Neuronal stem cell (in vitro differentiated cells): ENCODE measurements at places on chromosomes 4 and X.

DNA sequence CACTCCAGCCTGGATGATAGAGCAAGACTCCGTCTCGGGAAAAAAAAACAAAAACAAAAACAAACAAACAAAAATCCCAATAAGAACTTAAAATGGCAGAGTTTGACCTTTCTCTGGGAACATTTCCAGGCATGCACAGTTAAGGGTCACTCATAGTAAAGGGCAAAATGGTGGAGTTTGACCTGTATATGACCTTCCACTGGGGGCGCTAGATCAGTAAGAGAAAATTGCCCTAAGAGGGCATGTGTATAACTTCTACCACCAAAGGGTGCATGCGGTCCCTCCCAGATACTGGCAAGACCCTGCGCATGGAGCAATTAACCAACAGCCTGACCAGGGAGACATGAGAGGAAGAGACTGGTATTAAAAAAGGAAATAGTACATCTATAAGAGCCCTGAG lies 177.2 kb downstream of the MOSPD2 start:
- no peak for DNase-seq

DNA sequence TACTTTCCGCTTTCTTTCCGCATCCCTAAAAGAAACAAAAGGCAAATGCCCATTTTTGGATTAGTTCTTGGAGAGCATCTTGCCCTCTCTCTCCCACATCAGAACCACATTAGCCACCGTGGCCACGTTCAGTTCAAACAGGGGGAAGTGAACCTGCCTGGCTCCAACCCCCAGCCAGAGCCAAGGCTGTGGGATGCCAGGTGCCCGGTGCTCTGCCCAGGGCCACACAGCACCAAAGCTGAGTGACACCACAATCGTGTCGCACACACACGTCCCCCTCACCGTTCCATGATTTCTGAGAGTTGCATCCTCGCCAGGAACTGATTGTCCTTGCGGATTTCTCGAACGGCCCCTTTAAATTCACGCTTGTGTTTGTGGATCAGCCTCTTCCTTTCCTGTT lies 24.3 kb downstream of the NOP14 start:
- no peak for DNase-seq

DNA sequence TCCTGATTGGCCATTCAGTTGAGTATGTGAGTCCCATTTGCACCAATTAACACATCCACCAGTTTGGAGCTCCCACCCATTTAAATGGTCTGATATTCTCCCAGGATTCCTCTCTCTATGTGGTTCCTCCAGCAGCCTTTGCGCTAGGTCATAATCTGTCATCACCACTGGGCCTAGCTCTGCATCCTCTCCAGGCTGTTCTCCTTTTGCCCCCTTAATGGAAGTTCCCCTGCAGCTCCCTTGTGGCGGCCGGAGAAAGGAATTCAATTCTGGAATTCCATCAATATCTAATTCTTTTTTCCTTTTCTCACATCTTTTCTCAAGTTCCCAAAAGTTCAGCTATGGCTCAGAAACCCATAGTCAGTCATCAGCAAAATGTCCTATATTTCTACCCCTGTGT lies 2184.4 kb upstream of the AGA start:
- DNase-seq, result no peak

GRCh38 chrX:25084446-25084845 lies 68.7 kb upstream of the ARX start:
- no peak for DNase-seq

- no peak for DNase-seq
Measured at GRCh38 chr4:171721937-171722336, 91.3 kb upstream of the GALNTL6 start.

DNA sequence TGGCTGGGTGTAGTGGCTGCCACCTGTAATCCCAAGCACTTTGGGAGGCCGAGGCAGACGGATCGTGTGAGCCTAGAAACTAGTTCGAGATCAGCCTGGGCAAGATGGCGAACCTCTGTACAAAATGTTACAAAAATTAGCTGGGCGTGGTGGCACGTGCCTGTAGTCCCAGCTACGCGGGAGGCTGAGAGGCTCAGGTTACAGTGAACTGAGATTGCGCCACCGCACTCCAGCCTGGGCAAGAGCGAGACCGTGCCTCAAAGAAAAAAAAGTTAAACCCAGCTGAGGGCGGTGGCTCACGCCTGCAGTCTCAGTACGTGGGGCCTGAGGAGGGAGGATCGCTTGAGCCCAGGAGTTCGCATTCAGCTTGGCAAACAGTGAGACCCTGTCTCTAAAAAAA lies 1.1 kb downstream of the TKTL1 start:
- no peak for DNase-seq
